Effector memory CD4-positive, alpha-beta T cell (primary cell): ENCODE measurements at places on chromosomes 12 and 14.

GRCh38 chr14:85625925-85626585 is 96.1 kb downstream of the FLRT2 start:
- DNase-seq = no peak

GRCh38 chr12:81644503-81644902 is 114.6 kb downstream of the PPFIA2 start:
- DNase-seq = no peak

DNA sequence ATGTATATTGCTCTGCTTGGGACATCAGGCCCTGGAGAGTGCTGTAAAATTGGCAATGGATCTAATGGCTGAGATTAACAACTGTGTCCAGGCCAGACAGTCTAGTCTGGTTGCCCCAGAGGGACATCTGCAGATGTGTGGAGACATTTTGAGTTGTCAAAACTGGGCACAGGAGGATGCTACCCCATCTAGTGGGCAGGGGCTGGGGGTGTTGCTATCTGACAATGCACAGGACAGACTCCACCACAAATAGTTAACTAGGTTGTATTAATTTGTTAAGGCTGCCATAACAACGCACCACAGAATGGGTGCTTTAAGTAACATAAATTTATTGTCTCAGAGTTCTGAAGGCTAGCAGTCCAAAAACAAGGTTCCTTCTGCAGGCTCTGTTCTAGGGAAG is 302.5 kb upstream of the AMIGO2 start:
- DNase-seq = no peak

- no peak for DNase-seq
Observed at GRCh38 chr12:116582610-116583009, 23.4 kb downstream of the MAP1LC3B2 start.

DNA sequence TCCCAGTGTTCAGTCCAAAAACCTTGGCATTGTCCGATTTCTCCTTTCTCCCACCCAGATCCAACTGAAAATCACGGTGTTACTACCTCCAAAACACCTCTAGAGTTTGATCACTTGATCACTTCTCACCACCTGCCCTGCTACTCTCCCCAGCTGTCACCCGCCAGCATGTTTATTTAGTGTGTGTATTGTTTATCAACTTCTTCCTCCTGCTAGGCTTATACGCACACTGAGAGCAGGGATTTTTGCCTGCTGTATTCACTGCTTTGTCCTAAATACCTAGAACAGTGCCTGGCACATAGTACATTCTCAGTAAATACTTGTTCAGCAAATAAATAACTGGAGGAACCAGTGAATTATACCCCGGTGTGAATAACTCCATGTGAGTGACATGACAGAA is 5.0 kb downstream of the BDKRB1 start:
- DNase-seq = no peak

GRCh38 chr14:43896044-43896443 is 611.0 kb downstream of the FSCB start:
- no peak for DNase-seq

GRCh38 chr14:82854901-82855300 is 1321.2 kb upstream of the SEL1L start:
- DNase-seq = no peak

DNA sequence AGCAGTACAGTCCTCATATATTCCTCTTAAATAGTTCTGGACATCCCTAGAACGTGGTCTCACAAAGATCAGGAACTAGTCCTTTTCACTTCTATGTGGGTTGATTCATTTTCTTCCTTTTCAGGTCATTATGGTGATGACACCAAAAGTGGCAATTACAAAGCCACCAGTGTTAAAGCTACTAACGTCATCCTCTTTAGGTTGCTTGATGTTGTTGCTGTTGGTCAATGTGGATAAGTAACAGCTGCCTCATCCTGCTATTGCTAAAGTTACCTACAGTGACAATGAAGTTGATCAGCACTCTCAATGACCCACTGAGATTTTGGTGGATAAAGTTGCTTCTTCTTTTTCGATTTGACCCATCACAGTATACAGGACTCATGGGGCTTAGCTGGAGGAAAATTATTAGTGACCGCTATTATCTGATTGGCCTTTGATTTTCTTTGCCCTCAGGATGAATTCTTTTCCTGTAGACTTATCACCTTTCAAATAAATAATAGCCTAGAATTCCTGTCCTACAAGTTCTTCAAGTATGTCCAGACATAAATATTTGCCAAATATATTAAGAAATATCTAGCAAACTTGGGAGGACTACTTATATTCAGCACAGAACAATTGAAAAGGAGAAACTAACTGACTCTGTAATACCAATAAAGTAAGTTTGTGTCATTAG is 54.0 kb upstream of the ATP2B1 start:
- no peak for DNase-seq

- DNase-seq = no peak
Observed at GRCh38 chr14:87894920-87895319, 98.1 kb downstream of the GALC start.

DNA sequence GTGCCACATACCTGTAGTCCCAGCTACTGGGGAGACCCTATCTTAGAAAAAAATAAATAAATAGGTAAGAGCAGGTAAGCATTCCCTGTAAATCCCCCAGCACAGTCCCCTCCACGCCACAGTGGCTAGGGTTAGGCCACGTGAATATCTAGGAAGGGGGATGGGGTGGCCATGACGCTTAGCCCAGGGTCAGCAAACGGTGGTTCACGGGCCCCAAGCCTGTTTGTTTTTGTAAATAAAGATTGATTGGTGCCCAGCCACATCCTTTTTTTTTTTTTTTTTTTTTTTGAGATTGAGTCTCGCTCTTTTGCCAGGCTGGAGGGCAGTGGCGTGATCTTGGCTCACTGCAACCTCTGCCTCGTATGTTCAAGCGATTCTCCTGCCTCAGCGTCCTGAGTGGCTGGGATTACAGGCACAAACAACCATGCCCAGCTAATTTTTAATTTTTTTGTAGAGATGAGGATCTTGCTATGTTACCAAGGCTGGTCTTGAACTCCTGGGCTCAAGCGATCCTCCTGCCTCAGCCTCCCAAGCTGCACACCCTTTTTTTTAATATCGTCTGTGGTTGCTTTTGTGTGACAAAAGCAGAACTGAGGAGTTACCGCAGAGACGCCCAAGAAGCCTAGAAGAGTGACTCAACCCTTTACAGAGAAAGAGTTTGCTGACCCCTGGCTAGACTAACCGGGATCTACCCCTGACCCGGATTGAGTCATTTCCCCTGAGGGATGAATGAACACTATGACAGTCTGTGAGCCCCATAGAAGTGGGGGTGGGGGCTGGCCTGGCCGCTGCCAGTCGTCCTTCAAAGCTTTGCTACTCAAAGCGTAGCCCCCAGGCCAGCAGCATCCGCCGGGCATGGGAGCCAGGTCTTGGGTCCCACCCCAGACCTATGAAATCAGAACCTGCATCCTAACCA is 113.7 kb upstream of the NCOR2 start:
- no peak for DNase-seq

GRCh38 chr12:58262796-58263195 is 321.4 kb downstream of the ATP23 start:
- DNase-seq = no peak
